Germinal center (tissue), 1 donor: ENCODE measurements at places on chromosomes 7 and 10.

DNA sequence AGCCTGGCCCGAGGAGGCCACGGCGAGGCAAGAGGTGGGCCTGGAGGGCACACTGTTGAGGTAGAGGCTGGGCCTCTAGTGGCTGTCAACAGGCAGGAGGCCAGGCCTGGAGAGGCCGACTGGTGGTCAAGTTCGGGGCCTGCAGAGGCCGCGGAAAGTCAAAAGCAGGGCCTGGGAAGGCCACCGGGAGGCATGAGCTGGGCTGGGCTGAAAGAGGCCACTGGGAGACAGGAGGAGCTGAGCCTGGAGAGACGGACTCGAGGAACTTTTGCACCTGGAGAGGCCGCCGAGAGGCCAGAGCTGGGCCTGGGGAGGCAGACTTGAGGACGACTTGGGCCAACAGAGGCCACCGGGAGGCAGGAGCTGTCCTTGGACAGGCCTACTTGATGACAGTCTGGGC, 321.2 kb downstream of the ZNF479 start:
- DNase-seq, result no peak

DNA sequence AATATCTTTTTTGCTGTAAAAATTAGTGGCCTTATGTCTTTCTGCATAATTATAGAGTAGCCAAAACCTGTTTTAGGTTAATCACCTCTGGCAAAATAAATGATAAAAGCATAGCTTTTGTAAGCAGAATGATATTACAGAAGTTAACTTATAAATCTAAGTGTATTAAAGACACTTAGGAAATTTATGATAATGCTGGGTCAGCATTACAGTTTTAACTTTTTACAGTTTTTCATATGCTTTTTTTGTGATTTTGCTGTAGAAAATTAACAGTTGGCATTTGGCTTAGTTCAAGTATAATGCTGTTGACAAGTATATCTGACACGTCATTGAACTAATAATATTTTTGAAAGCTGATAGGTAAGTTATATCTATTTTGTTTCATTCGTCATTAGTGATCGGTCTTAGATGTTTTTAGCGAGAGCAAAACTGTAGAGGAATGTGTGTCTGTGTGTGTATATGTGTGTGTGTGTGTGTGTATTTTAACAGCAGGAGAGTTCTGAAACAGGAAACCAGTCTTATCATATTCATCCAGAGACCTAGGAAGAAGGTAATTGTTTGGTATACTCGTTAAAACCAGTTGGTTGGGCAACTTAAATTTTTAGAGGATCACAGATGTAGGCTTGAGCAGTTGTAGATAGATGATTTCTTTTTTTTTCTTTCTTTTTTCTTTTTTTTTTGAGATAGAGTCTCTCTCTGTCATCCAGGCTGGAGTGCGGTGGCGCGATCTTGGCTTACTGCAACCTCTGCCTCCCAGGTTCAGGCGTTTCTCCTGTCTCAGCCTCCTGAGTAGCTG, 15.4 kb downstream of the PTEN start:
- DNase-seq, result no peak

DNA sequence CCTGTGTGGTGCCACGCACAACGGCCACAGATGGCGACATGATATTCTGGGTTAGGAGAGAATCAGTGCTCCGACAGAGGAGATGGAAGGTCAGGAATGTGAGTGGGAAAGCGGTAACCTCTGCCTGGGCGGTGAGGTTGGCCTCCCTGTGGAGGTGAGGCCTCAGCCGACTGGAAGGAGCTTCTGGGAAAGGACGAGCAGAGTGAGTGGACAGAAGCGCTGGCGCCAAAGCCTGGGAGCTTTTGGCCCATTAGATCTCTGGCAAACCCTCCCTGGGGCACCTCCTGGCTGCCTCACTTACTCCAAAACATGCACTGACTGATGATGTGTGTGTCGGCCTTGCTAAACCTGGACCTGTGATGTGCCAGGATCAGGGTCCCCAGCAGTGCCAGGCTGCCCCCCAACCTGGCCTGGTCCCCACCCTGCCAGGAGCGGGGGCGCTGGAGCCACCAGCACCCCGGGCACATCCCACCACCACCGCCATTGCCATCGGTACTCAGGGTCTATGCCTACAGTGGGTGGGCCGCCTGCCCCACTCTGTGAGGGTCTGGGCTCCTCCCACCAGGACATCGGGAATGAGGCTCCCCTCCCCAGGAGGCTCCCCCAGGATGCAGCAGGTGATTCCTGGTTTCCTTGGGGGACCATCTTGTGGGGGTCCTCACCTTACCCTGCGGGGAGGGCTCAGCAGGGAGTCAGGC, 51.0 kb downstream of the RASGEF1A start:
- DNase-seq, result no peak

DNA sequence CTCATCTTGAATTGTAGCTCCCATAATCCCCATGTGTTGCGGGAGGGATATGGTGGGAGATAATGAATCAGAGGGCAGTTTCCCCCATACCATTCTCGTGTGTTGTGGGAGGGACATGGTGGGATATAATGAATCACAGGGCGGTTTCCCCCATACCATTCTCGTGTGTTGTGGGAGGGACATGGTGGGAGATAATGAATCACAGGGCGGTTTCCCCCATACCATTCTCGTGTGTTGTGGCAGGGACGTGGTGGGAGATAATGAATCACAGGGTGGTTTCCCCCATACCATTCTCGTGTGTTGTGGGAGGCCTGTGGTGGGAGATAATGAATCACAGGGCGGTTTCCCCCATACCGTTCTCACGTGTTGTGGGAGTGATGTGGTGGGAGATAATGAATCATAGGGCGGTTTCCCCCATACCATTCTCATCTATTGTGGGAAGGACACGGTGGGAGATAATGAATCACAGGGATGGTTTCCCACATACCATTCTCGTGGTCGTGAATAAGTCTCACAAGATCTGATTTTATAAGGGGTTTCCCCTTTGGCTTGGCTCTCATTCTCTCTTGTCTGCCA, 271.0 kb downstream of the MAD1L1 start:
- DNase-seq, result no peak

DNA sequence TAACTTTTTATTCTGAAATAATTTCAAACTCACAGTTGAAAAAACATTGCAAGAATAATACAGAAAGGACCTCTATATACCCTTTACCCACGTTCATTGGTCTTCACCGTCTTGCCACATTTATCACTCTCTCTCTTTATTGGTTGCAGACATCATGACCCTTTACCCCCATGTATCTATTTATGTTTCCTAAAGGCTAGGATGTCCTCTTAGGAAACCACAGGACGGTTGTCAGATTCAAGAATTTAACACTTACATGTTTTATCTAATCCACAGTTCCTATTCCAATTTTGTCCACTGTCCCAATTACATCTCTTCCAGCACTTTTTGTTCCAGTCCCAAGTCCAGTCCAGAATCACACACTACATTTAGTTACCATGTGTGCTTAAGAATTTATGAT, 67.6 kb upstream of the FGFR2 start:
- no peak for DNase-seq

GRCh38 chr7:75866114-75866488, 12.7 kb upstream of the RHBDD2 start:
- DNase-seq, result no peak

DNA sequence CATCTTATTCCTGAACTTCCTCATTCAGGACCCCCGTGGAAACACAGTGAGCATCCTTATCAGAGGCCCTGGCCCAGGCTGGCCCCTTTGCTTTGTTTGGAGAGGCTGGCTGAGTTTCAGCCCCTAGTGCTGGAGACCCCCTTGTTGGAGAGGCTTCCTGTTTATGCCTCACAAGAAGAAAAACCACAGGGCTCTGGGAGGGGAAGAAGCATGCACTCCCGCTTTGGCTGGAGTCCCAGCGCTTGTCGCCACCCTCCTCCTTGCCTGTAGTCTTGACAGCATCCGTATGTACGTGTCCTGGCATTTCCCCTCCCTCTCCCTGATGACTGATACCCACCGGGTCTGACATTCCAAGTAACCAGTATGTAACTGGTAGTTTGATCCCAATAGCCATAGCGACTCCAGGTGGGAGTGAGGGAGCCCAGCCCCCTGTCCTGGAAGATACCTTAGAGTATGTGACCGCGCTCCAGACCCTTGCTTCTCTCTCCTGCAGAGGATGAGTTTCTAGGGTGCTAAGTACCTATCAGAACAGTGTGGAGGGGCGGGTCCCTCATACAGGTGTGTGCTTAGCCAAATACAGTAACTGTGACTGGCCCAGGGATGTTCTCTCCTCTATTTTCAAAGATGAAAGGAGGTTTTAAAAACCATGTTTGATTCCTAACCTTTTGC, 6.9 kb upstream of the ATP6V0E2 start:
- DNase-seq, result no peak

- DNase-seq, result no peak
Observed at GRCh38 chr7:108406222-108406890, 49.9 kb downstream of the NRCAM start.

GRCh38 chr10:127536972-127537760, 11.9 kb upstream of the NPS start:
- DNase-seq, result no peak

DNA sequence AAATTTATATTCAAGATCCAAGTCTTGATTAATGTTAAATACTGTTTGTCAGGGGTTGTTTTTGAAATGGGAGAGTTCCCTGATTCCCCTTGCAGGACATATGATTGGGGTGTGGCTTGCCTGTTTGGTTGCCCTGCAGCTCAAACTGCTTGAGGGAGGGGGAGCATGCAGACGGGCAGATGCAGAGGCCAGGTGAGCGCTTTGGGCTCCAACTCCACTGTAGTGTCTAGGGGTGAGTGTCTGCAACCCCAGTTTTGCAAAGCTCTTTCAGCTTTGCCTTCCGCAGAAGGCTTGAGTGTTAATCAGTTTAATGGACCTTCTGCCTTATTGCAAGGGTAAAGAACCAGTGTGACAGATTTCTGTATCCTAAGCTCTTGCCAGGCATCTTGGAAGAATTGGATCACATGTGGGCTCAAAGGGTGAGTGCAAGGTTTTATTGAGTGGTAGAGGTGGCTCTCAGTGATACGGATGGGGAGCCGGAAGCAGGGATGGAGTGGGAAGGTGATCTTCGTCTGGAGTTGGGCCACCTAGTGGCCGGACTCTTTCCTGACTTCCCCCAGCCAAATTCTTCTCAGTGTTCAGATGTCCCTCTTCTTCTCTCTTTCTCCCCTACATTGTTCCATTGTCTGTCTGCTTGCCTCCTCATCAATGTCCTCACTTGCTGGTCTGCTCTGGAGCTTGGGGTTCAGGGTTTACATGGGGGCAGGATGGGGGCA, 479.7 kb downstream of the ATRNL1 start:
- DNase-seq, result no peak

- no peak for DNase-seq
Observed at GRCh38 chr7:65250216-65250615, 123.4 kb upstream of the ZNF92 start.

DNA sequence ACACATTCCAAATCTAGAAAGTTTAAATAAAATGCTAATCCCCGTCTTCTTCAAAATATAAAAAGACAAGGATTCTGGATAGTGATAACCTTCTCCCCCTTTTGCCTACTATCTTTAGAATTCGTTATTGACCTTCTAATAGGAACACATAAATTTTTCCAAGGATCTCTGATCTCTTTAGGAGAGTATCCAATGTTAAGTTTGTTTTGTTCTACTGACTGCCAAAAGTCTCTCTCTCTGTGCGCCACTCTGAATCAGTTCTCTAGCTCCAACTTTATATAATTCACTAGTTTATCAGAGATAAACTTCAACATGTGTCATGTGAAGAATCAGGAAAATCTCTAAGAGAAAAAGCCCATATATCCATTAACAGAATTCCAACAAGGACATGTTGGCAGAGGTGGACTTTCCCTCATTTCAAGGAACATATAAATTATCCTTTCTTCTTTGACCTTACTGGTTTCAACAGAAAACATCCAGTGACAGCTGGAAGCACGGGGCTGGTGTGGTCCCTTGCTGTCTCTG, 615.6 kb downstream of the KCNMA1 start:
- DNase-seq, result no peak

- DNase-seq, result no peak
Observed at GRCh38 chr10:104643303-104643663, 2.2 kb downstream of the SORCS3 start.

DNA sequence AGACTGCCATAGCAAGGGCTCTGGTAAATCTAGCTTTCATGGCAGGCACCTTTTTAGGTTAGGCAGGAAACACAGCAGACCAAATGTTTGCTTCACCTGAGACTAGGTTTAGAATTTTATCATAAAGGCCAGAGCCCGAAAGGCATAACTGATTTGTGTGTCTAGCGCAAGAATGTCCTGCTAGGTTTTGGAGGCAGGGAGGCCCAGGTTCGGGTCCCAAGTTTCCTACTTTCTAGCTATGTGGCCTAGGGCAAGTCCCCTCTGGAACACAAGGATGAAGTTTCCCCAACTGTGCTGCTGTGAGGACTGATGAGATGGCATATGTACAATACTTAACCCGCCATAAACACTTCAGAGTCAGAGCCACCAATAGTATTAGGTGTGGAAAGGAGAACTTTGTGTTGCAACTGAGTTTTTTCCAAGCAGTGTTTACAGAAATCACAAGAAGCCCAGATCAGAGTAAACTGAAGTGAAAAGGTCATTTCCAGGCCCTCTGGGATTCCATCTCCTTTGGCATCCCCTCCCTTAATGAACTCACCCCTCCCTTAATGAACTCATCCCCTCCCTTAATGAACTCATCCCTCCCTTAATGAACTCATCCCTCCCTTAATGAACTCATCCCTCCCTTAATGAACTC, 244.9 kb downstream of the SKAP2 start:
- DNase-seq, result no peak

DNA sequence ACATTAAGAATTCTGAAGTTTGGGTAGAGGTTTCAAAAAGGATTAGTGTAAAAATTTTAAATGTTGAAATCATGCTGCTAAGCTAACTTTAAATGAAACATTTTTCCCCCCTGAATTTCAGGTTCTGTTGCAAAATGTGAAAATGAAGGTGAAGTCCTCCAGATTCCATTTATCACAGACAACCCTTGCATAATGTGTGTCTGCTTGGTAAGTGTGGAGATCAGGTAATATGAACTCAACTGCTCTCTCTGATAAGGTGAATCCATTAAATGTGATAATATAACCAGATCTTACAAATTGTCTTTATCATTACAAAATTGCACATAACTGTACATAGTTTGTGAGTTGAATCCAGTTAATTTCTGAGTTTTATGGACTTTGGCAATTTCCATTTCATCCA, 1.4 kb downstream of the BMPER start:
- DNase-seq, result no peak
